Melanocyte of skin (primary cell): ENCODE measurements at places on chromosomes 7 and 10. TPM values are rescaled to one million over a fixed set of nuclear protein-coding genes. Genes with fewer than 3 reads are reported as not detected.

NUTM2E gene
- total RNA-seq: under 0.01 TPM in 1 of 2 replicates, not detected in the other

CH25H gene
- total RNA-seq: 0.67 and 0.93 TPM in 2 replicates

TLL2 gene
- total RNA-seq: 0.15 and 0.33 TPM in 2 replicates

MUC3A gene
- not detected in 2 replicates for total RNA-seq

SPDYE17 gene
- total RNA-seq: not detected in 2 replicates

CPEB3 gene
- total RNA-seq: 0.77 and 1.00 TPM in 2 replicates

PAPSS2 gene
- 10.7 and 20.2 TPM in 2 replicates for total RNA-seq

GNAI1 gene
- total RNA-seq: 13.1 and 19.6 TPM in 2 replicates

RASSF4 gene
- total RNA-seq: 10.7 and 11.3 TPM in 2 replicates
